ENCODE measurements at places on chromosomes 7 and 10. TPM values are rescaled to one million over a fixed set of nuclear protein-coding genes. Genes with fewer than 3 reads are reported as not detected.

The ZNF735 gene
- total RNA-seq = not detected

The CLCN1 gene
- 0.16 TPM for total RNA-seq

The GJC3 gene
- total RNA-seq = not detected

The DENND10 gene
- total RNA-seq = 45.7 TPM

The WASHC2A gene
- 41.4 TPM for total RNA-seq

The GPER1 gene
- total RNA-seq = 1.9 TPM

The ASAH2 gene
- 1.1 TPM for total RNA-seq

The TAS2R41 gene
- total RNA-seq = not detected

The GPR15LG gene
- 16.6 TPM for total RNA-seq

The STEAP1 gene
- 5.8 TPM for total RNA-seq

The ATOH7 gene
- total RNA-seq = not detected

The GOLGA7B gene
- total RNA-seq = 0.11 TPM

The MRPL32 gene
- total RNA-seq = 56.1 TPM

The TMEM196 gene
- 1.0 TPM for total RNA-seq

The CXCL12 gene
- total RNA-seq = 154 TPM

The LFNG gene
- 16.8 TPM for total RNA-seq

The HOGA1 gene
- total RNA-seq = 0.53 TPM

The NRP1 gene
- 172 TPM for total RNA-seq

The ADAM22 gene
- total RNA-seq = 32.5 TPM

The OR6B1 gene
- total RNA-seq = not detected

The PPP1R3C gene
- 129 TPM for total RNA-seq

The TCAF1 gene
- 67.0 TPM for total RNA-seq

The TSPAN12 gene
- 29.4 TPM for total RNA-seq

The HOXA3 gene
- 9.0 TPM for total RNA-seq

The CYP2C19 gene
- total RNA-seq = not detected

The ZNF438 gene
- total RNA-seq = 8.6 TPM

The CAMK2B gene
- total RNA-seq = 1.5 TPM

The STK31 gene
- 0.90 TPM for total RNA-seq

Measured in urinary bladder (tissue), 4 donors.